ENCODE measurements at places on chromosomes 5 and 9. TPM values are rescaled to one million over a fixed set of nuclear protein-coding genes. Genes with fewer than 3 reads are reported as not detected.

BARHL1 gene
- total RNA-seq, result not detected

IFNA1 gene
- not detected for total RNA-seq

ZFP2 gene
- total RNA-seq, result not detected

FGD3 gene
- 0.55 TPM for total RNA-seq

SPRY4 gene
- total RNA-seq, result 8.4 TPM

TNFSF15 gene
- 0.08 TPM for total RNA-seq

EQTN gene
- total RNA-seq, result 0.22 TPM

BASP1 gene
- total RNA-seq, result 202 TPM

SLC35A4 gene
- total RNA-seq, result 76.2 TPM

DCANP1 gene
- not detected for total RNA-seq

PCDHGA7 gene
- total RNA-seq, result 1.1 TPM

CDKN2A gene
- total RNA-seq, result not detected

RAD50 gene
- 33.7 TPM for total RNA-seq

FLT4 gene
- total RNA-seq, result 4.9 TPM

KIF12 gene
- 2.1 TPM for total RNA-seq

ENC1 gene
- 6.3 TPM for total RNA-seq

BHMT gene
- not detected for total RNA-seq

LCN12 gene
- 1.3 TPM for total RNA-seq

BRINP1 gene
- 0.10 TPM for total RNA-seq

OR2K2 gene
- not detected for total RNA-seq

SV2C gene
- not detected for total RNA-seq

MYOT gene
- total RNA-seq, result not detected

ARID3C gene
- 0.16 TPM for total RNA-seq

PDZD2 gene
- total RNA-seq, result 0.21 TPM

DDX4 gene
- not detected for total RNA-seq

MEIKIN gene
- total RNA-seq, result not detected

THBS4 gene
- 0.14 TPM for total RNA-seq

HMCN2 gene
- 0.12 TPM for total RNA-seq

PROB1 gene
- total RNA-seq, result 0.20 TPM

FGF1 gene
- total RNA-seq, result 0.25 TPM

NIPBL gene
- total RNA-seq, result 12.5 TPM

PCDHGA10 gene
- total RNA-seq, result not detected

MRPL50 gene
- total RNA-seq, result 12.5 TPM

MPDZ gene
- 12.3 TPM for total RNA-seq

IL3 gene
- total RNA-seq, result not detected

LPAR1 gene
- 21.4 TPM for total RNA-seq

CD14 gene
- 3.4 TPM for total RNA-seq

LURAP1L gene
- total RNA-seq, result 29.7 TPM

FCN2 gene
- not detected for total RNA-seq

ARHGEF39 gene
- 16.1 TPM for total RNA-seq

RNF20 gene
- total RNA-seq, result 22.3 TPM

FAM151B gene
- 1.8 TPM for total RNA-seq

SAXO1 gene
- total RNA-seq, result not detected

ATOX1 gene
- total RNA-seq, result 204 TPM

ABCA1 gene
- total RNA-seq, result 3.4 TPM

GRM6 gene
- not detected for total RNA-seq

CSF1R gene
- total RNA-seq, result 0.10 TPM

ZBTB26 gene
- 1.9 TPM for total RNA-seq

Measured in A549 treated with Mapracorat at 1 μM for 4 hours (cell line).